ENCODE measurements at places on chromosomes 5 and 9.
A peak's percentile ranks its signal among the peaks of the same experiment; 100 is the strongest.

GRCh38 chr5:4373051-4373820, 766.9 kb upstream of the ADAMTS16 start:
- no peak for DNase-seq

DNA sequence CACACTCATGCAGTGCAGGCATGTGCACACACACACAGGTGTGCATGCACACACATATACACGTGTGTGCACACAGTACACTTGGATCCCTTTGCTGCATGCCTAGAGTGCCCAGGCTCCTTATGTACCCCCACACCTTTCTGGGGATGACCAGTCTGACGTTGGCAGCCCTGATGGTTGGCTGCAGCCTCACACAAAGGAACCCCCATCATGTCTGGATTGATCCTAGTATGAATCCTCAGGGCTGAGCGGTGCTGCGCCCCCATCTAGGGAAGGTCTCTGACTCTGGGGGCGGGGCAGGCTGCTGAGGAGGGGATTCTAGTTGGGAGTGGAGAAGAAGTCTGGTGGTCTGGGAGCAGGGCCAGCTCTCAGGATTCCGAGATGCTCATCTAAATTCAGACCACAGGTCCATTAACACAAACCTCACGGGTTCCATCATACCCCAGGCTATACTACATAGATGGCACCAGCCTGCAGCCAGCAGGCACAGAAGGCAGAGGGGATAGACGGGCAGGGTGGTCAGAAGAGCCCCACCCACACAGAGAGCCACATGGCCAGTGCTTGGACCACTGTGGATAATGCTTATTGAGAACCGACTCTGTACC, 50.5 kb upstream of the OLFM1 start:
- no peak for DNase-seq

- DNase-seq = no peak
These were observed 12.5 kb upstream of the CCNJL start for GRCh38 chr5:160324886-160325285.

DNA sequence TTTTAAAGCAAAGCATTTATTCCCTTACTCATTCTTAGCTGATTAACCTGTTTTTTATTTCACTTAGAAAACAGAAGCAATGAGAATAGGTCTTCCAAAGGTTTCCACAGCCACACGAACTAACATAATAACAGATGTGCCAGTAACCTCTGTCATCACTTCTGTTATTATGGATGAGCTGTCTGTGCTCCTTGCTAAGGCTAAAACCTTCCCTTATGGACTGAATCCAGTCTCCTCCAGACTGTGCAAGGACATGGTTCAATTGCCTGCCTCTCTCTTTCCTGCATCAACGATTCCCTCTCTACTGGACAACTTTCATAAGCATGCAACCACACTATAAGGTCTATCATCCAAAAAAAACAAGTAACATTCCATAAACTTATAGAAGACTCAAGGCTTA, 1446.2 kb downstream of the MAT2B start:
- no peak for DNase-seq

DNA sequence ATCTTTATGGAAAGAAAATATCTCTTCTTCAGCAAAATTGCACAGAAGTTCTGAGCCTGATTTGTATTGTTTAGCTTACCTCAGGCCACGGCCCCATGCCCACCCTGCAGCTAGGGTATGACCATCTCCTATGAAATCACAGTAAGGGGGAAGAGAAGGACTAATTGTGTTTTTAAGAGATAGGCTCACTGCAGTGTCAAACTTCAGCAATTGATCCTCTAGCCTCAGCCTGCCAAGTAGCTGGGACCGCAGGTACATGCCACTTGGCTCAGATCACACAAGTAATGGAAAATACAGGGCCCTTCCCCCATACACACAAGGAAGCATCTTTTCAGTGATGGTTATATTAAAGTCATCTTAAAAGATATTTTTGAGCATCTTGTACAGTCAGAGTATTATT, 60.0 kb downstream of the DMAC1 start:
- DNase-seq = no peak

- DNase-seq = peak; percentile 80
These were observed 15.4 kb upstream of the RASA1 start for GRCh38 chr5:87252283-87252605.

DNA sequence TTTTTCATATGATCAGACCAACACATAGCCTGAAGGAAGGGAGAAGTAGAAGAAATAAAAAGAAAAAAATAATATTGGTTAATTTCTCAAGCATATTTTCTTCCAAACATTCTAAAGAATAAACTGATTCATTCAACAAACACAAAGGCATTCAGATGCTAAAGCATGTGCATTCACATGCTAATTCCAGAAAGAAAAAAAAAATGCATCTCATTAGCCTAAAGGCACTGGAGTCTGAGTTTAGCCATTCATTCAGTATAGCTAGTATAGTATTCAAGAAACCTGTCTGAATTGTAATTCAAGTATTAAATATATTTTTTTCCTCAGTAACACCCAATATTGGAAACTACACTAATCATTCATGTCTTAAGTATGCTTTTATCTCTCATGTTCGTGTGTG, 61.0 kb upstream of the FER start:
- no peak for DNase-seq

DNA sequence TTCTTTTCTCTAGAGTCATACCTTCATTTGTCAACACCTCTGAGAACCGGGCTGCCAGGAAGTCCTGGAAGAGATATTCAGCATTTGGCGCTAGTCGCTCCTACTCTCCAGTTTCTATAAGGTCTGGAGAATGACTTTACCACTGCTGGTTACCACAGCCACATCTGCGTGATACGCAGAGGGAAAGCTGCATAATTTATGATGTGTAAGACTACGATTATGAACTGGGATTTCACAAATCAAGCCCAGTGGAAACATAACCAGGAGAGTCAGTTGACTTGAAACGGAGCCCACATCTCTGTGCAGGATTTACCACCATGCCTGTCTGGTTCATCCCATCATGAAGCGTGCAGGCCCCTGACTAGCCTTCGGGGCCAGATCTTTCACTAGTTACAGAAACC, 72.6 kb downstream of the FGF1 start:
- no peak for DNase-seq

Measured in posterior cingulate gyrus (tissue), 11 donors.